ENCODE measurements at places on chromosomes 1 and 21. TPM values are rescaled to one million over a fixed set of nuclear protein-coding genes. Genes with fewer than 3 reads are reported as not detected.

The RGS7 gene
- polyA plus RNA-seq = 44.1 TPM

The TMPRSS15 gene
- polyA plus RNA-seq = 0.13 TPM

The VHLL gene
- polyA plus RNA-seq = 0.32 TPM

The TSTD1 gene
- 33.5 TPM for polyA plus RNA-seq

The TRABD2B gene
- 3.1 TPM for polyA plus RNA-seq

The SPRR2F gene
- 1.3 TPM for polyA plus RNA-seq

The LHX4 gene
- polyA plus RNA-seq = 4.4 TPM

The REN gene
- polyA plus RNA-seq = 0.17 TPM

The LHX8 gene
- not detected for polyA plus RNA-seq

The CLDN8 gene
- polyA plus RNA-seq = not detected

The NBPF12 gene
- 23.5 TPM for polyA plus RNA-seq

The RGS18 gene
- 1.3 TPM for polyA plus RNA-seq

The EIF4G3 gene
- polyA plus RNA-seq = 89.0 TPM

The KIF21B gene
- 104 TPM for polyA plus RNA-seq

The GREM2 gene
- polyA plus RNA-seq = 9.0 TPM

The CLDN17 gene
- not detected for polyA plus RNA-seq

The OR2L5 gene
- 0.09 TPM for polyA plus RNA-seq

The OR2T29 gene
- polyA plus RNA-seq = not detected

The SELP gene
- polyA plus RNA-seq = 1.0 TPM

The SERPINC1 gene
- 0.18 TPM for polyA plus RNA-seq

The ADORA3 gene
- 14.5 TPM for polyA plus RNA-seq

The HES4 gene
- polyA plus RNA-seq = 72.3 TPM

The LAD1 gene
- 0.50 TPM for polyA plus RNA-seq

The TACSTD2 gene
- polyA plus RNA-seq = 0.25 TPM

The CHD5 gene
- polyA plus RNA-seq = 46.9 TPM

The TPTE gene
- not detected for polyA plus RNA-seq

The RORC gene
- 0.17 TPM for polyA plus RNA-seq

The CD84 gene
- polyA plus RNA-seq = 3.3 TPM

The SHE gene
- polyA plus RNA-seq = 6.7 TPM

The ACTA1 gene
- polyA plus RNA-seq = 3.2 TPM

The ARHGEF16 gene
- 4.2 TPM for polyA plus RNA-seq

The CD1D gene
- polyA plus RNA-seq = 0.90 TPM

The UTS2 gene
- polyA plus RNA-seq = 21.2 TPM

The TMEM35B gene
- polyA plus RNA-seq = 12.8 TPM

The MTF1 gene
- polyA plus RNA-seq = 7.6 TPM

The KIF14 gene
- 4.4 TPM for polyA plus RNA-seq

All from spinal cord (tissue), 10 donors.